ENCODE measurements at places on chromosomes 2 and 18.

- DNase-seq, result no peak
Measured at GRCh38 chr2:127968610-127969339, 59.1 kb downstream of the SAP130 start.

DNA sequence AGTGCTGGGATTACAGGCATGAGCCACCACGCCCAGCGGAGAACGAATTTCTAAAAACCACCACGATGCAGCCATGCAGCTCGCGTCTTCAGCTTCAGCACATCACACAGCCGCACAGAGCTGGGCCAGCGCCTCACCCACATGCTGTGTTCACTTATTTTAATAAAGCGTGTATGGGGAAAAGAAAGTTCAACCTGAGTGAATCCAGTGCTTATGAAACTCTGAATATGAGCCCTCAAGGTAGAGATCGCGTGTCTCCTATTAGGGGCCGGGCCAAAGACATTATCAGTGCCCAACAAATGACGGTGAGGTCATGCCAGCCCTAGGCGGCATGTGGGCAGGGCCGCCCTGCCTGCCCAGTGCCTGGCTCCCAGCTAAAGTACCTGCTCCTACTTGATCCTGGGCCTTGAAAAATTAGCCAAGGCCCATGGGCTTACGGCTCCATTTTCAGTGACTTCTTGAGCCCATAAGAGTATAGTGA is 44.3 kb downstream of the SPRED2 start:
- no peak for DNase-seq

DNA sequence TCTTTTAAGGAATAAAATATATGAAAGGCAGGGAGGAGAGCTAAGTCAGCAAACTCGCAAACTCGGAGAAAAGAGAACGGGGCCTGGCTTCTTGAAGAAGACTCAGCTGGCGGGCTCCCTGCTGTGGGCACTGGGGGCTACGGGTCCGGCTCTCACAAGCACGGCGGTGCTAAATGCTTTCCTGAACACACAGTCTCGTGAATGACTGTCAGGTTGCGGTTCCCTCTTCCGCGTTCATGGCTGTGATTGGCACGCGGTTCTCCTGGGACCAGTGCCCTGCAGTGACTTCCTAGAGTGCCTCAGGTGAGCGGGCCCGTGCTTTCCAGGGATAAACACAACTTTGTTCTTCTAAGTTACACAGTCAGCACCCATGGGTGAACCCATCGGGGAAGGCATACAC is 208.4 kb downstream of the HDAC4 start:
- no peak for DNase-seq

GRCh38 chr2:151029406-151030157 is 232.1 kb downstream of the RBM43 start:
- no peak for DNase-seq

DNA sequence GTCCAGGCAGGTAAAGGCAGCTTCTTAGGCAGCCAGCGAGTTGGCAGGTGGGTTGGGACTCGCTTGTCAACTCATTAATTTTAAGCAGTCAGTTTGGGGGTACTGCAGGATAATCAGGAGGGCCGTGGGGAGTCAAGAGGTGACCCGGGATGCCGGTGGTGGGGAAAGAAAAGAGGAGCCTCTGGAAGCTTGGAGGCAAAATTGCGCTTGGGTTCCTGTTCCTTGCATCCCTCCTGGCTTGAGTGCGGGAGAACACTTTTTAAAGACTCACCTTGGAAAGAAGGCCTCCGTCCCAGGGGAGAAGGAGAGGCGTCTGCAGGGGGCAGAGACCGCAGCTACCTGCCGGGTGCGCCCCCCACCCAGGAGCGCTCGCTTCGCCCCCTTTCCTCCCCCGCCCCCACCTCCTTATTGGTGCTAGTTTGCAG is at the start of gene KCNJ3:
Gene KCNJ3, plus strand, starts transcription at position 400 of the 425 bp plus-strand sequence. CDS start 81 bp downstream, outside the sequence.
- DNase-seq, result no peak

DNA sequence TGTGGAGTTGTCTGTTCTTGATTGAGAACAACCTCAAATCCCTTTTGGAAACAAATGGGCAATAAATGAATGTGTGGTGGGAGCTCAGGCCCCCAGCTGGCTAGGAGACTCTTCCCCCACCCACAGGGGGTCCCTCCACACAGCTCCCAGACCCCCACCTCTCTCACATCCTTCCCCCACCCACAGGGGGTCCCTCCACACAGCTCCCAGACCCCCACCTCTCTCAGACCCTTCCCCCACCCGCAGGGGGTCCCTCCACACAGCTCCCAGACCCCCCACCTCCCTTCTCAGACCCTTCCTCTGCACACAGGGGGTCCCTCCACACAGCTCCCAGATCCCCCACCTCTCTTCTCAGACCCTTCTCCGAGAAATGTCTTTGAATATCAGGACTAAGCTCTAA is 79.0 kb upstream of the CTDP1 start:
- DNase-seq, result no peak

DNA sequence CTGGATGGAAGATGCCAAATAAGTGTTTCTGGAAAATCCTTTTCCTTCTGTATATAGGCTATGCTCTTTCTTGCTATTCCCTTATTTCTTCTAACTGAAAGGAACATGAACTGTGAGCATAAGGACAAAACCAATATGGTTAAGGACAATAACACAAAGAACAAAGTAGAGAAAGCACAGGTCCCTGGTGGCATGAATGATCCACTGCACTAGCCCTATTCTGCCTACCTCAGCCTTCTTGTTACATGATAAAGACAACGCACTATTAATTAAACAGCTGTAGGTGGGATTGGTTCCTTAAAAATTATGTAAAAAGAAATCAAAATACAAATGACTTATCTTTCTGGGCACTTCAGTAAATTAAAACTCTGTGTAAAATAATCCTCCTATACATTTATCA is 1.9 kb upstream of the WDR75 start:
- no peak for DNase-seq

GRCh38 chr2:230929381-230930148 is 4.5 kb upstream of the GPR55 start:
- no peak for DNase-seq

DNA sequence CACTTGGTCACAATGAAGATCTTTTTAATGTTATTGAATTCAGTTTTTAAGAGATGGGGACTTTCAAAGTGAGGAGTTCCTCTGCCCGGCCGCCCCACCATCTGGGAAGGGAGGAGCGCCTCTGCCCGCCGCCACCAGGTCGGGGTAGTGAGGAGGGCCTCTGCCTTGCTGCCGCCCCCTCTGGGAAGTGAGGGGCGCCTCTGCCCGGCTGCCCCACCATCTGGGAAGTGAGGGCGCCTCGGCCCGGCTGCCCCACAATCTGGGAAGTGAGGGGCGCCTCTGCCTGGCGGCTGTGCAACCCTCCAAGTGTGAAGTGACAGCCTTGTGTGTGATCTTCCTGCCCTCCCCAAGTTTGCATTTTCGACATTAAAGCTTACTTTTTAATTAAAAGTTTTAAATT is 899.3 kb downstream of the TRIB2 start:
- no peak for DNase-seq

DNA sequence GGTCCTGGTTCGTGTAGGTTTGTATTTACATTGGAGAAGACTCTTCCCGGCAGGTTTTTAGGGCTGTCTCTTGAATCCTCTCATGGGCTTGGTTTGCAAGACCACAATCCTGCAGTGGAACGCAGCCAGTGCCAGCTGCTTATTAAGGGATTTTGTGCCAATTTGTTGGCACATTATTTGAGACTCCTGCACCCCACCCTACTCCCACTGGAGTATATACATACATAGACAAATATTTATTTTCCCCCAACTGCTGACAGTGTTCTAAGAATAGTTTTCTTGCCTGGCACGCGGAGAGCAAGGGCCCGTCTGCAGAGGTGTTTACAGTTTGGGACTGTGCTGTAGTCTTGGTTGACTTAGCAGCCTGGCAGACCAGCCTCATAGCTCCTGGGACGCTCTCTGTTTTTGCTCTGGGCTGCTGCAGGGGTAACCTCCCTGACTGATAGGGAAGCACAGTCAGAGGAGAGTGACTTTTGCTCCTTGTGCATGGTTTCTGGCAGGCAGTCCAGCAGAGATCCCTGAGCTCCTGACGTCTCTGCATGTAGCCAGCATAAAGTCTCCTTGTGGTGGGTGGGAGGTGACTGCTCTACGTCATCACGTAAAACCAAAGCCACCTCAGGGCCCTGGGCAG is 1.9 kb downstream of the LDLRAD4 start:
- no peak for DNase-seq

GRCh38 chr2:269356-270030 is 4.7 kb downstream of the ACP1 start:
- no peak for DNase-seq

DNA sequence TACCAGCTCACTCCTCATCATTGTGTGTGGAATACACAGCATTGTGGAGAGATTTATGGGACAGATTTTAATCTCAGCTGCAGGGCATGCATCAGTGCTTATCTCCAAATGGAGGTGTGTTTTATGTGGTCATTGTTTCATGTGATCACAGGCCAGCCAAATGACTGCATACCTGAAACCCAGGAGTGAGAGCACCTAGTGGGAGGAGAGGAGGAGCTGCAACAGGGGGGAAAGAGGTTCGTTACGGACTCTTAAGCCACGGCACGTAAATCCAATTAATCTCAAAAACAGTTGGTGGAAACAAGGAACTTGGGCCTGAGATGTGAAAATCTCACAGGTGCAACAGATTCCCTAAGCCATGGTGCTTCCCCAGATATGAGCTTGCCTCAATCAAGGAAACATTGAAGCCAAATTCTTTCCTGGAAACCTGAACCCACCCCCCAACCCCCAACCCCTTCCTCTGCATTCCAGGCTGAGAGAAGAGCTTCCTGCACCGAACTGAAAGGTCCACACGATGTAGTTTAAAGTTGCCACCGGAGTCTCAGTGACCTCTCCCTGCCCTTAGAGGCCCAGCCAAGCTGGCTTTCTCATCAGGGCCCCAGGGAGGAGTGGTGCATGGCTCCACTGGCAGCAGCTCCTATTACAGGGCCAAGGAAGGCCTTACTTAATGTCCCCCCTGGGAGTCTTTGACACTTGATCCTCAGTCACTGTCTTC is 167.4 kb downstream of the C1D start:
- DNase-seq, result no peak

GRCh38 chr2:240498958-240499260 is 58.9 kb downstream of the ANKMY1 start:
- DNase-seq, result no peak

DNA sequence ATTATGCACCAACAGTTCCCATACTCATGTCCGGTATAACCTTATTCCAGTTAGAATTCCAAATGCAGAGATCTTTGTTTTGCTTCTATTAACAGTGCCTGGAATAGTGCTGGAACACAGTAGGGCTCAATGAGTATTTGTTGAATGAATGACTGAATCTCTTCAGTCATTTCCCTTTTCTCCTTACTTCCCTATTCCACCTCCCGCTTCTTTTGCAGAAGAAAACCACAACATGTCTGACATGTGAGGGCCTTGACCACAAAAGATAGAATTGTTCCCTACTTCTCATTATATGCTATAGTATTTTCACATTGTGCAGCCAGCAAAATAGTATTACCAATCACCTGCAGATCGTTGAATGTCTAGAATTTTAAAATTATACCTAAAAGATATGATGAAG is 19.5 kb upstream of the HNRNPLL start:
- DNase-seq, result no peak

GRCh38 chr18:34981487-34981886 is 59.7 kb upstream of the MAPRE2 start:
- DNase-seq, result no peak

DNA sequence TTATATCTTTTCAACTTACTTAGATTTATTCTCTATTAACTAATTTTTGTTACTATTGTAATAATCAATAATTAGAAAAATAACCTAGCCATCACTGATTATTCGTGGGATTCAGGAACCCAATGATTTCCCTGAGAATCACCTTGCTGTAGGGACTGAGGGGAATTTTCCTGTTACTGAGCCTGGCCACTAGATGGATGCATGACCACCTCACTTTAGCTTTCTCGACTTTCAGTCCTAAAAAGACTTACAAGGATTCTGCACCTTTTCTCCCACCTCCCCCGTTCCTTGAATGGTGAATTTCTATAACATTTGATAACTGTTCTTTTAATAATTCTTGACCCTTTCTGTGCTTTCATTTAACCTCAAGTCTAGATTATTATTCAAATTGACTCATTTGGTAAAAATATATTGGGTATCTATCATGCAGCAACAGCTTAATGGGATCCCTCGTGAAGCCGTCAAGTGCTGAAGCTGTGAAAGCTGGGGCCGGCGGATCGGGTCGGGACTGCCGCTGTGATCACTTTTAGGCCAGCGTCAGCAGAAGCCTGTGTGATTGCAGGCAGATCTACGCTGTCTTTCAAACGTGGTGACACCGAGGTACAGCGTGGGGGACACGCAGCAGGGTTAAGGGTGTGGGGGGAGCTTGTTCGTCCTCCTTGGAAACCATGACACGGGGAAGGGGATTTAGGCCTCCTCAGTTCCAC is 38.8 kb upstream of the TMEM18 start:
- no peak for DNase-seq

GRCh38 chr2:84970868-84971509 is at the start of gene KCMF1:
TSS of gene KCMF1 (plus strand) at chr2:84971161. CDS start at chr2:84971452, 291 bp downstream.
- peak; percentile 67 for DNase-seq

DNA sequence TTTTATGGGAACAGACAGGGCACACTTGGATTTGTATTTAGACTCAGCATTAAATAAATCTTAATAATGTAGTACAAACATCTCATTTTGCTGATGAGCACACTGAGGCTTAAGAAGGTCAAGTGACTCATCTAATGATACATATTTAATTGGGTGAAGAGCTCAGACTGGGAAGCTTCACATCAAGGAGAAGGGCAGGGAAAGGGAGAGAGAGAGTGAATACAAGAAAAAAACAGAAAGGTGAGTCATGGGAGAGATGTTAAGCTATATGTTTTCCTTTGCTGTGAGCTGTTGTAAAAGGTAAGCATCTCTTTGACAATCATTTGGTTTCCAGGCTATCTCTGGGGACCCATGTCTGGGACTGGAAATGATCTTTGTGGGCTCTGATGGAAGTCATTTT is 277.8 kb downstream of the SETBP1 start:
- DNase-seq, result no peak

DNA sequence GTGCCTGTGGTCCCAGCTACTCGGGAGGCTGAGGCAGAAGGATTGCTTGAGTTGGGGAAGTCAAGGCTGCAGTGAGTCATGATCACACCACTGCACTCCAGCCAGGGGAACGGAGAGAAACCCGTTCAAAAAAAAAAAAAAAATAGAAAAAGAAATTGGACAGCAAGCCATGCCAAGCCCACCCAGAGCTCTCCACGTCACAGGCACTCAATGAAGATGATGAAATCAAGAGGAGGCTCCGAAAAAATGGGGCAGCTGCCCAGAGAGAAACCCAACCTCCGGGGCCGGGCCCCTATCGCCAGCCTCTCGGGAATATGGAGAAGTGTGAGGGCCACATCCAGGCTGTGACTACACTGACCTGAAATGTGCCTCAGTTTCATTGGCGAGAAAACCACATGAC is 40.0 kb downstream of the BIN1 start:
- no peak for DNase-seq

Measured in central memory CD4-positive, alpha-beta T cell (primary cell).